Ureter (tissue), 1 donor: ENCODE measurements at places on chromosomes 4 and X. TPM values are rescaled to one million over a fixed set of nuclear protein-coding genes. Genes with fewer than 3 reads are reported as not detected.
A peak's percentile ranks its signal among the peaks of the same experiment; 100 is the strongest.

- peak; percentile 45 for DNase-seq
Observed at GRCh38 chrX:23699636-23700194, 32.4 kb downstream of the PRDX4 start.

- no peak for DNase-seq
Observed at GRCh38 chr4:73718375-73719373, 21.7 kb upstream of the CXCL8 start.

Gene DACH2
- total RNA-seq, result 2.6 TPM

Gene CTPS2
- 17.4 TPM for total RNA-seq

Gene EGFL6
- 0.78 TPM for total RNA-seq

DNA sequence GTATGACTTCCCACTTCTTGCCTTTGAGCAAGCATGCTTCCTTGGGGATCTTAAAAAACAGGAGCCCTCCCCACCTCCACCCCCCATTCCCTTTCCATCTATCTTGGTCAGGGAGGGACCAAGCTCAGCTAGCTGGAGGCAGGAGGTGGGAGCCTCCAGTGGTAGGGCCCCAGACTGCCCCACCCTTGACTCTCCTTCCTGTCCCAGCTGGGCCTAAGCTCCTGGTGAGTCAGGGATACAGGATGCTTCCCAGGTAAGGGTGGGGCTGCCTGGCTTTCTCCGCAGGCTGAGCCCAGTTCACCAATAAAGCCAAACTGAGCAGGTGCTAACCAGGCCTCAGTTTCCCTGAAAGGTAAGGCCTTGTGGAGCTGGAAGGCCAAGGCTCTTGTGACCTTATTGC lies 15.2 kb downstream of the EFNB1 start:
- no peak for DNase-seq

Gene MAGEA2
- total RNA-seq, result not detected
